OCI-LY7 (cell line): ENCODE measurements at places on chromosomes 1 and 21. TPM values are rescaled to one million over a fixed set of nuclear protein-coding genes. Genes with fewer than 3 reads are reported as not detected.

DNA sequence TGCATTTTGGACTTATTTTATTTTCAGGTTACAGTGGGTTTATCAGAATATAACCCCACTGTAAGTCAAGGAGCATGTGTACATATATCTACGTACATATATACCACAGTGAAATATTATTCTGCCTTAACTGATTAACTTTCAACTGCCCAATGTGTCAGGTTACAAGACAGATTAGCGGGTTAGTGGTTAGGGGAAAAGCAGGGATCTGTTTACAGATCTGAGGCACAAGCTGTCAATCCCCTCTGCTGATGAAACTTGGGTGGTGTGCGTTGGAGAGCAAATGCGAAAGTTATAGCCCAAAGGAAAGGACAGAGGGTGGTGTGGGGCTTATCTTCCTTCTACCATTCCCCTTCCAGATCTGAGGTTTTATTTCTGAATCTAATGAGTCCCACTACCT lies 238.2 kb upstream of the KCNK2 start:
- DNase-seq = no peak

- no peak for DNase-seq
These were observed 105.0 kb upstream of the SPAG17 start for GRCh38 chr1:118290046-118290445.

- DNase-seq = no peak
These were observed 57.9 kb upstream of the PRKACB start for GRCh38 chr1:84086189-84086588.

DNA sequence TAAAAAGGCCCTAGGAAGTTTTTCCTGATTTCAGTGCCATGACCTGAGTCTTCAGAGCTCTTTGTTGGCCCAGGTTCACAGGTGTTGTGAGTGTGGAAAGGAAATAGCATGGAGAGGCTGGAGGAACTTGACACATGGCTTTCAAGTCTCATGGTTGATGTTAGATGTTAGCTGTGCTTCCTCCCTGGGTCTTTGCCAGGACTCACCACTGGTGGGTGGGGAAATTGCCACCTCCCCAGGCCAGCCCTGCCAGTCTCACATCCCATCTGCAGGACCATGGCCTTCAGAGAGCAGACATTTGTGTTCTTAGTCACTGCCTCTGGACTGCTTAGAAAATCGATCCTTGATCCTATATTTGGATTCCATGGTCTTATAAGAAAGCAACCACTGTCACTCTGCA lies 383.2 kb downstream of the DISC1 start:
- DNase-seq = no peak

DNA sequence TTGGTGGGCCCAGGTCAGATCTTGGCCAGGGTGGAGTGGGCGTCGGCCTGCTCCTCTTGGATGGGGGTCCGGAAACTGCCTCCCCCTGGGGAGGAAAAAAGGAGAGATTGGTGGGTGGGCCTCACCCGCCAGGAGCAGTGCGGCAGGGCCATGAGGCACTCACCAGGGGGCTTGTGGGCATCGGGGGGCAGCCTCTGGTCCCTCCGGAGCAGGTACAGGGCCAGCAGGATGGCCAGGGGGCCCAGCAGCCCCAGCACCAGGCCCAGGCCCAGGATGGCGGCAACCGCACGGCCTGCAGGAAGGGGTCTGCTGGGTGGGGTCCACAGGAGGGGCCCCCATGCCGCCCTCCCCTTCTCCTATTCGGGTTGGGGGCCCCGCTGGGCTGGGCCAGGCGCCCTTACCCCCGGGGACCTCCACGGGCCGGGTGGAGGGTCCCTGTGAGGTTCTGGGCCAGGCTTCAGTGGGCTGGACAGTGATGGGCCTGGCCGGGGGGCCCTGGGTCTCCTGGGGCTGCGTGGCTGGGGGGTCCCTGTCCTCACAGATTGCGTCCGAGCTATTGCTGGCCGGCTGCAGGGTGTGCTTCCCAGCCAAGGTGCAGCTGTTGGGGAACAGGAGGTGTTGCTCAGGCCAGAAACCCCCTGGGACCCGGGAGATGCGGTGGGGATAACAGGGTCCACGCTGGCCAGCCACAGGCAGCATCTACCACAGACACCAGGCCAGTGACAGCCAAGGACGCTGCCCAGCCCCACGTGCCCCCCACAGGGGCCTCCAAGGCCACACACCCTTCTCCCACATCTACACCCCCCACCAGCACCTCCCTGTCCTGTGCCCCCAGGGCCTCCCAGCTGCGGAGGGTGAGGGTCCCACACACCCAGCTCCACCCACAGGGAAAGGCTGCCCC lies 2.2 kb downstream of the TNFRSF4 start:
- DNase-seq = no peak

GRCh38 chr1:116449578-116449977 lies 76.5 kb downstream of the ATP1A1 start:
- DNase-seq = no peak

- DNase-seq = no peak
These were observed 955.7 kb downstream of the TTLL7 start for GRCh38 chr1:83043244-83043643.

DNA sequence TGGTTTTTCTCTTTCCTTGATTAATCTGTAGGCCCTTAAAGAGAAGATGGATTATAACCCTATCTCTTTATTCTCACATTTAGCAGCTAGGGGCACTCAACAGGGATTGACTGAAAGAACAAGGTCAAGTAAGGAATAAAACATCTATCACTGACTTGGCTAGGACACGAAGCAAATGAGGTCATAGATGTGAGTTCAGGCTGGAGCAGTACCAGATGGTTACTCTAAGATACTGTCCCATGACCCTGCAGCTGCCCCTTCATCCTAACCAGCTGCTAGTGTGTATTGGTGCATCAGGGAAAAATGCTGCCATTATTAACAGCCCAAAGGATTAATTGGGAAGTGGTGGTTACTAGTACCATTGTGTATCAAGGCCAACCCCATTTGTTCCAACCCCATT lies 221.9 kb downstream of the CTH start:
- no peak for DNase-seq

Gene TRIM67
- 0.04 and 0.06 TPM in 2 replicates for total RNA-seq

Gene PLD5
- total RNA-seq = not detected in 2 replicates

Gene PCSK9
- not detected in 2 replicates for total RNA-seq

Gene SLC22A15
- total RNA-seq = 2.8 and 3.3 TPM in 2 replicates
